Cortex of kidney (tissue), 1 donor: ENCODE measurements at places on chromosomes 4 and X.

DNA sequence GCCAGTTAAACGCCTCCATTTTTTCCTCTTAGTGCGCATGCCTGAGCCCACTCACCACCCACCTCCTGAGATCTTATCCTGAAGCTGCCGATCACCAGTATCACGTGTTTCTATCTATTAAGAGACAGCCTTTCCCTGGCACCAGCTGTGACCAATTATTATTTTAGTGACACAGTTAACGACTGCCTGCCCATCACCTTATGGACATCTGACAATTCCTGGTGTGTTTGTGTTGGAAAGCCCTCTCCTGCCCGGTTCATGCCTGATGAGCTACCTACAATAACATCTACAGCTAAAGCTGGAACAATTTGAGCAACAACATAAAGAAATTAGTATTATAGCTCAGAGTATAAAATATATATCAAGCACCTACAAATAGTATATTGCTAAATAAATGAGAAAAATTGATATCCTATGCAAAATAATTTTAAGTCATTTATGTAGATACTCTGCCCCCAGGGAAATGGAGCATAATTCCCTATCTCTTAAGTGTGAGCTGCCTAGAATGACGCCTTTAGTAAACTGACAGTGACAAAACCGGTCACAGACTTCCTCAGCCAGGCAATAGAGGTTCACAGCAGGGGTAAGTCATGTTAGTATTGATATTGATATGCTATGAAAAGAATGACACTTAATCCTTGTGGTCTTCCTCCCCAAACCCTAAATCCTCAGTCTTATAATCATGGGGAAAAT, 862.2 kb downstream of the TRAM1L1 start:
- DNase-seq, result no peak

- no peak for DNase-seq
These were observed 67.2 kb upstream of the SHISA3 start for GRCh38 chr4:42330002-42330592.

- no peak for DNase-seq
These were observed 21.1 kb downstream of the KIT start for GRCh38 chr4:54678826-54679225.

DNA sequence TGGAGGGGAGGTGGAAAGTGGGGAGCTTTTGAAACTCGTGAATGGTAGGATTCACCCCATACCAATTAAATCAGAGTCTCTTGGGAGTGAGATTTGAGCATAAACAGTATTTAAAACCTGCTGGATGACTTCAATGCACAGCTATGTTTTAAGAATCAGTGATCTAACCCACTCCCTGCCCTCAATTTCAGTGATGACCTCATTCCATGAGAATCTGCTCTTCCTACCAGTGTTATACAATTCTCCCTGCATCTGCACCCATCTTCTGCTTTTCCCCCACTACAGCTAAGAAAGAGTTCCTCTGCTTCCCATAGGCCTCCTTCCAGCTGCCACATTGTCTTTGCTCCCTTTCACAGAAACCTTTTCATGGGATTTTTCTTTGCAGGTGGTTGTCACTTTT, 18.3 kb upstream of the H2AZ1 start:
- DNase-seq, result no peak

DNA sequence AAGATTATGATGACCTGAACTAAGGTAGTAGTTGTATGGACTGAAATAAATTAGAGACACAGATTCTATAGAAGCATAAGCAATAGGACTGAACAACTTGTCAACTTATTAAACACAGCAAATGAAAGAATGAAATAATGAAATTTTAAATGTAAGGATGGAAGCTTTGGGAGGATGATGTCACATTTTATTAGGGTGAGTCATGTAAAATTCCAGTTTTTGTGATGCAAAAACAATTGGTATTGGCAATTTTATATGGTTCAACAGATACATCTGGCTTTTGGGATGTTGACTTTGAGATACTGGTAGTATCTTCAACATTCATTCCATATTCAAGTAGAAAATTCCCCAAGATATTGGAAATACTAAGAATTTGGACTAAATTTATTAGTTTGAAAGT, 72.7 kb upstream of the IL15 start:
- no peak for DNase-seq

- no peak for DNase-seq
These were observed 102.9 kb downstream of the SYTL5 start for GRCh38 chrX:38109042-38109898.

- DNase-seq, result no peak
These were observed 6.8 kb upstream of the DCAF8L1 start for GRCh38 chrX:27987862-27988646.

GRCh38 chr4:95963456-95963855, 123.6 kb downstream of the PDHA2 start:
- no peak for DNase-seq

DNA sequence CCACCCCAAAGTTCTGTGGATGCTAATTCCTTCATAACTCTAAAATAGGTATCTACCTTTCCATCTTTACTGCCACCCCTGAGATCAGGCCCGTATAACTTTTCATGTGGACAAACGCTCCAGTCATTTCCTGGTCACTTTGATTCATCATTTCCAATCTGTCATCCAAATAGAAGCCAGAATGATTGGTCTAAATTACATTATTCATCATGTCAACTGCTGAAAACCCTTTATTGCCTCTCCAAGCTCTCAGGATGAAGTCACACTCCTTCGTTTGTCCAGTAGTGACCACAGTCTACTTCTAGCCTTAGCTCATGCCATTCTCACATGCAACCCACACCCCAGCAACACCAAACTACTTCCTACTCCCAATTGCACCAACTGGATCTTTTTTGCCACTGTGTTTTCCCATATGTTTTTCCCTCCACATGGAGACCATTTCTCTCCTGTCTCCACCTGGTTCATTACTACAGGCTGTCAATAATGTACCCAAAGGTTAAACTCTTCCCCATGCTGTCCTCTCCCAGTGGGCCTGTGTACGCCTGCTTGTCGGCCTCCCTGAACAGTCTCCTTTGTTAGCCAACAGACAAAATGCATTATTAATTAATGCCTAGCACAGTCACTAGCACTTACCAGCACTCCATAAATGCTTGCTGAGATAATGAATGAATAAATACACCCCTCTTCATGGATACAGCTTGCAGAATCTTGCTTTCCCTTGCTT, 382.6 kb upstream of the NOCT start:
- no peak for DNase-seq

GRCh38 chrX:26851981-26852380, 611.2 kb downstream of the PPP4R3C start:
- DNase-seq, result no peak

- DNase-seq, result no peak
These were observed 186.0 kb downstream of the MGST2 start for GRCh38 chr4:139851639-139852038.

GRCh38 chr4:98289375-98289774, 28.2 kb downstream of the RAP1GDS1 start:
- no peak for DNase-seq

GRCh38 chr4:133996431-133997121, 205.0 kb downstream of the PABPC4L start:
- no peak for DNase-seq

- DNase-seq, result no peak
These were observed 100.0 kb upstream of the STX18 start for GRCh38 chr4:4641661-4642495.
